ENCODE measurements at places on chromosomes 16 and 17.

DNA sequence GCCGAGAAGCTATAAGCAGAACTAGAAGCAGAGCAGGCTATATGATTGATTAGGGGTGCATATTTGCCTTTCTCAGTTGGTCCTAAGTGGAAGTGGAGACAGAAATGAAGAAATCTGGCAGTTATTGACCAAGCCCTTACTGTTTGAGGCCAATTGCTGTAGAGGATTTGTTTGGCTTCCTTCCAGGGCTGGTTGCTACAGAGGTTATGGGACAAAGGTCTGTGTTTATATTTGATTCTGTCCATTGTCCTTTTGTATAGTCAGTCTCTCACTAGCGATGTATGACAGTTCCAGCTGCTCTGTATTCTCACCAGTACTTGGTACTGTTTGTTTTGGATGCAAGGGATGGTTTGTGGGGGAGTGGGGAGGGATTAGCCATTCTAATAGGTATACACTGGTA is 7.3 kb upstream of the ALOX15 start:
- DNase-seq, result peak; percentile 86

GRCh38 chr17:57284583-57284982 is 28.3 kb downstream of the MSI2 start:
- no peak for DNase-seq

DNA sequence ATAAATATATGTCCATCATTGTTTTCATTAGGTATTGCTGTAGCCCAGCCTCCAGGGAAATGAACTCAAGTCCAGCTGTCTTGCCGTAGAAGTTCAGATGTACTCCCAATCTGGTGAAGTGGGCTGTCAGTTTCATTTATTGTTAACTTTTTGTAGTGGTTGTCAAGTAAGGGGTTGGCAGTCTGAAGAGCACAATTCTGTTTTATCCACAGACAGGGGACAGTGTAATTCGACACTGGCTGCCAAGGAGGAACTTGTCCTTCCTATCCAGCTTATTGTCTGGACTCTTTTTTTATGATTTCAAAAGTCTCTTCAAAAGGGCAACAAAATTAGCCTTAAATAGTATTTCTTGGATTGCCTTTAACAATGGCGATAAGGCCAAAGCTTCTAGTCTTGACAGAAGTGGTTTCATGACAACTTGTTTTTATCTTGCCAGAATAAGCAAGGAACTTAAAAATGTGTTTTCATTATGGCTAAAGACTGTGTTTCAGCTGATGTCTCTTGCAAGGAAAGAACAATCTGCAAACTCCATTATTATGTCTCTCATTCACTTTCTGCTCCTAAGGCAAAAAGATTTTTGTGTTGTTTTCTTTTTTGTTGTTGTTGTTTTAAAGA is 73.9 kb upstream of the TANC2 start:
- no peak for DNase-seq

DNA sequence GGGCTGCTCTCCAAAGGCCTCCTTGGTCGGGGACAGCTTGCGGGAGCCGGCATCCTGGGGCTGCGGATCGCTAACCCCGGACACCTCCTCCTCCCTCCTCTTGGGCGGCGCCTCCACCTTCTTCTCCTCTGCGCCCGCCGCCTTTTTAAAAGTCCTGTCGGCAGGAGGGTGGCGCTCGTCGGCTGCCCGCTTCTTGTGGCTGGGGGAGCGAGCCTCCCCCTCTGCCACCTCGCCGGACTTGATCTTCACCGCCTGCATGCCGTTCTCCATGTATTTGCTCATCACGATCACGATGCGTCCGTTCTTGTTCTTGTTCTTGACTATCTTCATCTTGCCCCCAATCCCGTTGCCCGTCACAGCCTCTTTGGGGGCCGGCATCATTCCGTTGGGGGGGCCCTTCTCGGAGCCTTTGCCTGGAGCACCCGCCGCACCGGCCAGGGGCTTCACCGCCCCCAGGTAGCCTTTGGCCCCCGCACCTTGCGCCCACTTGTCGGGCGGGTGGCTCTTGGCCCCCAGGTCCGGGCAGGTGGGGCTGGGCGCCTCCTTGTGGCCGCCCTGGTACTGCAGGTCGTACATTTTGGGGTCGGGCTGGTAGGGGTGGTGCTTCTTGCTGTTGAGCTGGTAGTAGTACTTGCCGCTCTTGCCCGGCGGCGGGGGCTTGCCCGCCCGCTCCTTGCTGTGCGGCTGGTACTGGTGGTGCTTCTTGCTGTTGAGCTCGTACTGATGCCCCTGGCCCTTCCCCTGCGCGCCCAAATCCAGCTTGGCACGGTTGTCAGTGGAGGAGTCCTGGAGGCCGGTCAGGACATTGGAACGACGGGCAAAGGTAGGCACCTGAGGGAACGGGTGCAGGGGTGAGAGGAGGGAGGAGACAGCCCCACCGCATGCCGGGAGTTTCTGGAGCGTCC is 4.4 kb downstream of the CBX4 start:
- DNase-seq, result no peak

- no peak for DNase-seq
Measured at GRCh38 chr16:2438121-2438520, 8.9 kb downstream of the CCNF start.

- DNase-seq, result no peak
Measured at GRCh38 chr16:87202346-87202745, 114.8 kb downstream of the C16orf95 start.

DNA sequence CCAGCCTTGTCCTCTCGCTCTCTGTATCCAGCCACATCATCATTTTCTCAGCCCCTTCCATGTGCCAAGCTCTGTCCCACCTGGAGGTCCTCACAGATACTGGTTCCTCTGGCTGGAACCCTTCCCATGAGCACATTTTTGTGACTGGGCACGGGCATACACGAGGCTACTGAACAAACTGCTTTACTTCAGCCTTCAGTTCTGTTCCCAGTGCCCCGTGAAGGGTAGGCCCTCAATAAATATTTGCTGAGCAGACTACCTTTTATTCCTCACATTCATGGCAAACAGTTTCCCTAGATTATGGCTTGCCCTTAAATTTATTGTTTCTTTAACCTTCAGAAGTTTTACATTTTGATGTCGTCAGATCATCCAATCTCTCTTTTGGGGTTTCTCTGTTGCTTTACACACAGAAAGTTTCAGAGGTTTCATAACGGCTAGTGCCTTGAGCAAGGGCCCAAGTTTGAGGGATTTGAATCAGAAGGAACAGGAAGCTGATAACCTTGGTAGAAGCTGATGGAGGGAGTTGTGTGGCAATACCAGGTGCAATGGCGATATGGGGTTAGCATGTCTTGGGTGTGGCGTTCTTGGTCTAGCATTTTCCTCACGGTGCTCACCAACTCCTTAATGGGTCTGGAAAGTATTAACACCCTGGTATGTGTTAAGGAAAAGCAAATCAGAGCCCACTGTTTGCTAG is 27.8 kb downstream of the TMEM92 start:
- DNase-seq, result no peak

DNA sequence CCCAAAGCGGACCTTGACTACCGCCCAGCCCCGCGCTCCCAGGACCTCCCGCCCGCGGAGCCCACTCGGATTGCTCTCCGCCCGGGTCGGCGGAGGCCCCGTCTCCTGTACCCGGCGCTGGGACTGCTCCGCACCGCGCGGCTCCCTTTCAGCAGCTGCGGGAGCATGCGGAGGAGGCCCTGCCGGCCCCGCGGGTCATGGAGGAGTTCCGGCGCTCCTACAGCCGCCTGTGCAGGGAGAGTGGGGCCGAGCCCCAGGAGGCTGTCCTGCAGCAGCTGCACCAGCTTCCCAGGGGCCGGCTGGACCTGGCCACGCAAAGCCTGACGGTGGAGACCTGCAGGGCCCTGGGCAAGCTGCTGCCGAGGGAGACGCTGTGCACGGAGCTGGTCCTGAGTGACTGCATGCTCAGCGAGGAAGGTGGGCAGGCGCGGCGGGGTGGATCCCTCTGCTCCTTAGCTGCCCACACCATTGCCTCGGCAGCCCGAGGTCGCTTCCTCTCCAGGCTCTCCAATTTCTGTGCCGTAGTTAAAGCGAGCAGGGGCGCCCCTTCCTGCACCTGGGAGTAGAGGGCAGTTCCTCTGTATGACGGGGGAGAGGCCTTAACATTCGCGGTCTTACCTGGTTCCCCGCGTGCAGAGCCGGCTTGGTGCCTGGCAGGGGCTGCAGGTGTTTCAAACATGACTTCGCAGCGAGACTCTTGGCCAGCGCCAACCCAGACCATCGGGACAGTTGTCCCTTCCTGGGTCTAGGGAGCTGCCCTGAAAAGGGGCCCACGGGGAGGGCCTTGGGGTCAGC is 539 bp downstream of the LRRC45 start:
- no peak for DNase-seq

DNA sequence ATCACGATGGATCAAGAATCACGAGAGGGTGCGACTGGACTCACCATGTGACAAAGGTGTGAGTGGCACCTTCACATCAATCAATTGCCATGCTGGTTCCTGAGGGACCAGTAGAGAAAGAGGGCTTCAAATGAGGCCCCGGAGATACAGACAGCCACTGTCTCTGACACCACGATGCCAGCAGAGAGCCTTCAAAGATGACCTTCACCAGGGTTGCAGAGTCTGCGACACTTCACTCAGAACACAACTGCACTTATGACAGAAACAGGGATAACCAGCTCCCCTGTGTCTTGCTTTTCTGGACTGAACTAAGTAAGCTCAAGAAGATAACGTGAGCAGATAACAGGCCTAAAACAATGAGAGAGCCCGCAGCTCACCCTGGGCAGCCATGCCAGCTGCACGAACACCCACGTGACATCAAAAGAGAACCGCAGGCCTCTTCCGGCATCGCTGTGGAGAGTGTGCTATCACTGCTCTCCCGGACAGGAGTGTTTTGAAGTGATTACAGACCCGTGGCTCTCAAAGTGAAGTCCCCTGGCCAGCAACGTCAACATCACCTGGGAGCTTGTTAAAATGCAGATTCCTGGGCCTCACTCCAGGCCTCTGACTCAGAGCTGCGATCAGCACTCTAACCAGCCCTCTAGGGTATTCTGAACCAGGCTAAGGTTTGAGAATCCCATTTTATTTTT is 36.4 kb downstream of the KLHDC4 start:
- DNase-seq, result no peak

- no peak for DNase-seq
Measured at GRCh38 chr17:74603037-74603635, 11.1 kb upstream of the CD300LD start.

GRCh38 chr17:83058266-83058798 is 21.1 kb upstream of the METRNL start:
- no peak for DNase-seq

DNA sequence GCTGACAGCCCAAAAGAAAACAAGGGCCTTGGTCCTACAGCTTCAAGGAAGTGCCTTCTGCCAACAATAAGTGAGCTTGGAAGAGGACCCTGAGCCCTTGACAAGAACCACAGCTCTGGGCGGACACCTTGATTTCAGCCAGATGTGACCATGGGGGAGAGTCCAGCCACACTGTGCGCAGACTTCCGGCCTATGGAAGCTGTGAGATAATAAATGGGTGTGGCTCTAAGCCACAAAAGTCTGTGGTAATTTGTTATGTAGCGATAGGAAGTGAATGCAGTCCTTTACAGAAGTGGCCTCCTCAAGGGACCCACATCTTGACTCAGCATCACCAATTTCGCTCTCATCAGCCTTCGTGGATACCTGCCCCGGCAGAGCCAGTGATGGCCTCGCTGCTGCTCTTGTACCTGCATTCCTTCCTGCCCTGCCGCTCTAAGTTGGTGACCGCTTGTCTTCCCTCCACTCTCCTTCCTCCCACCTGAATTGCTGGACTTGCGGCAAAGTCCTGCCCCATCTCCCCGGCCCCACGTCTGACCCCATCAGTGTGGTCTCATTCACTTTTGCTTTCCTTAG is 29.3 kb downstream of the PRSS54 start:
- DNase-seq, result no peak

- DNase-seq, result no peak
Measured at GRCh38 chr16:48256579-48257177, 9.3 kb upstream of the ABCC11 start.

DNA sequence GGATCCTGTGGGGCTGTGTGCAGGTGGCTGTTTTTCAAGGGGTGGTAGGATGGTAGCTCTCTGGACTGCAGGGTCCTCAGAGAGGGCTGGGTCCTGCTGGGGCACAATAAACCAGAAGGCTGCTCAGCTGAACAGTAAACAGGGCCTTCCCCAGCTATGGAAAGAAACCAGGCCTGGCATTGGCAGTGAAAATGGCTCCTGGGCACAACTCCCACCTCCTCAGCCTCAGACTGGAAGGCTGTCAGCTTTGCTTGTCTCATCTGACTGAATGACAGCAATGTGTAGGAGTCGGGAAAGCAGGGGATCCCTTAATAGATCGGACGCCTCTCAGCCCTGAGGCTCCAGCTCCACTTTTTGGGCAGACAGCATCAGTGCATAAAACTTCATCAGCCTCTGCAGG is 59.8 kb upstream of the NLRP1 start:
- DNase-seq, result no peak

DNA sequence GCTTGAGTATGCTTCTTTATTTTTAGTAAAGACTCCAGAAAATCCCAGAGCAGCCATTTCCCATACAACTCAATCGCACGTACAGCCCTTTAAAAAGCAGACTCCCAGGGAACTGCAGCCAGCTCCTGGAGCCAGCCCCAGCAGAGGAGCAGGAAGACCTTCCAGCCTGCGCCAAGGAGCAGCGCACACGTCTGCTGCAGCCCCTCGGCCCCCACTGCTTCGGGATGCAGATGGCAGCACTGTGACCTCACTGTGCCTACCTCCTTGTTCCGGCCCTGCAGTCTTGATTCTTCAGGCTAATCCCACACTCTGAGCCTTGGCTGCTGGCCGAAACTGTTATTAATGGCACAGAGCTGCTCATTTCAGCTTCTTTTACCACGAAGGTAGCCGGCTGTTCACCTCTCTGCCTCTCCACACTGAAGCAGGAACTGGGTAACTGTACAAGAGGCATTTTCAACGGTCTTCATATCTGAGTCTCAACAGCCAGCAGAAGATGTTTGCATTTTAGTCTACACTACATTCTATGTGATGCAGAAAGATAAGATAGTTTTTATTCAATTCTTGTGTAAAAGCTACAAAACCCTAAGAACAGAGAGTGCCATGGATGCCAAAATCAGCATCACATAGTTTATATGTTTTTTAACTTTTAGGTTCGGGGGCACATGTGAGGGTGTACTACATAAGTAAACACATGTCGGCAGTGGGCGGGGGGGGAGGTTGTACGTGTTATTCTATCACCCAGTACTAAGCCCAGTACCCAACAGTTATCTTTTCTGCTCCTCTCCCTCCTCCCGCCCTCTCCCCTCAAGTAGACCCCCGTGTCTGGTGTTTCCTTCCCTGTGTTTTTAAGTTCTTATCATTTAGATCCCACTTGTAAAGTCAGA is 130.9 kb downstream of the ANKRD11 start:
- DNase-seq, result no peak

DNA sequence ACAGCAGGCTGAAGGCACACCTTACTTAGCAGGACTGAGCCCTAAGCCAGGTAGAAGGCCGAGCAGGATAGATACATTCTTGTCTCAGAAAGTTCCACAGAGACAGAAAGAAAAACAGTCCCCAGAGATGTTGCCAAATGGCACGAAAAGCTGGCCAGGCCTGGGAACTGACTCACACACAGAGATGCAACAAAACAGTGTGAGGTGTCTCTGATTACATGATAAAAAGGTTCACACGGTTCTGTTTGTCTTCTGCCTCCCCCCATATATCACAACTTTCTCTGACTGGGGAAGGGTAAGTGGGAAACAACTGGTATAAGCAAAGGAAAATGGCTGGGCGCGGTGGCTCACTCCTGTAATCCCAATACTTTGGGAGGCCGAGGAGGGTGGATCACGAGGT is 1.7 kb downstream of the WBP2 start:
- no peak for DNase-seq
